ENCODE measurements at places on chromosomes 1 and 21.

GRCh38 chr1:247269133-247269532 lies 13.3 kb downstream of the VN1R5 start:
- DNase-seq: no peak

DNA sequence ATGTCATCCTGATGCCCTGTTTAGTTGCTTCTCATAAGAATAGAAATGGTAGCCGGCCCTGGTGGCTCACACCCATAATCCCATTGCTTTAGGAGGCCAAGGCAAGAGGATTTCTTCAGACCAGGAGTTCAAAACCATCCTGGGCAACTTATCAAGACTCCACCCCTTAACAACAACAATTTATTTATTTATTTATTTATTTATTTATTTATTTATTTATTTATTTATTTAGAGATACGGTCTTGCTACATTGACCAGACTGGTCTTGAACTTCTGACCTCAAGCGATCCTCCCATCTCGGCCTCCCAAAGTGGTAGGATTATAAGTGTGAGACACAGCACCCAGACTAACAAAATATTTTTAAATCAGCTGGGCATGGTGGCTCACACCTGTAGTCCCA lies 4.0 kb downstream of the MT1HL1 start:
- no peak for DNase-seq

DNA sequence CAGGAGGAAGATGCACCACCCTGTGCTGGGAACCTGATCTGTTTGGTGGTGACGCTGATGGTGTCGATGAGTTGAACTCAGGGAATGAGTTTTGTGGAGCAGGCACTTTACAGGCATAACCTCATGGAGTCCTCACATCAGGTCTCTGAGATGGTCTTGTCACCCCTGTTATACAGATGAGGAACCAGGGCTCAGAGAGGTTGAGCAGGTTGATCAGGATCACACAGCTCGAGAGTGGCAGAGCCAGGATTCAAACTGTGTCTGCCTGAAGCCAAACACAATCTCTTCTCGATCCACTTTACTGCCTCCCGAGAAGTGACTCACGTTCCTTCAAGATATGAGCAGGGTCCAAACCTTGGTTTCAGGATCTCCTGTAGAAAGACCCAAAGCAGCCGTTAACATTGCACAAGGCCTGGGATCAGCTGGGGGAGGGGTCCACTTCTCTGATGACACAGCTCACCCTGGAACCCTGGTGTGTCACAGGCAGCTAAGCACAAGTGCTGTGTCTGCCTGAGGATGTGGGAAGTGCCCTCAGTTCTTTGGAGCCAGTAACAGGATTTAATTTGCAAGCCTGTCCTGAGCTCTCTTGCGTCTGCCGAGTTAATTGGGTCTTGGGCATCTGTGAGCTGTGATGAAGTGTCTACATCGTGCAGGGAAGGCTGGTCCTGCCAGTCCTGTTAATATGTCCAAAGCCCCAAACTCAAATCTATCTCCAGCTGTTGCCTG lies 65.4 kb upstream of the STUM start:
- no peak for DNase-seq

- DNase-seq: no peak
Measured at GRCh38 chr1:94110946-94111740, 9.8 kb downstream of the ABCA4 start.

DNA sequence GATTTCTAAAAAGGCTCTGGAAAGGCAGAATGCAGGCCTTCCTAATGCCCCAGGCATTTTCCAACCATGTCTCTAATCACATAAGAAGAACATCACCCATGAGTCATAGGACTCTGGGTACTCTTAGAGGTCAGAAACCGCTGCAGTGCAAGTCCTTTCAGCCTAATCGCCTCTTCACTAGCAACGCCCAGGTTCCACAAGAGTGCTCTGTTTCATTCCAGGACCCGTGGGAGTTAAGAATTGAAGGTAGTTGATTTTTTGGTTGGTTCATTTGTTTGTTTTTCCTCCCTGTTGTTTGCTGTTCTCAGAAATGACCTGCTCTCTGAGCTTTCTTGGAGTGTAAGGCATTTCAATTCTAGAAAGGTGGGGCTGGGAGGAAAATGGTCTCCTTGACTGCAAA lies 123.2 kb downstream of the NR5A2 start:
- no peak for DNase-seq

All from stimulated activated CD4-positive, alpha-beta T cell treated with anti-CD3 and anti-CD28 coated beads, Interleukin-15, amount 100 ng/mL, for 1 hour (primary cell).